Stimulated activated CD8-positive, alpha-beta memory T cell treated with anti-CD3 and anti-CD28 coated beads, Interleukin-4, amount 100 ng/mL, for 1 hour (primary cell): ENCODE measurements at places on chromosomes 4 and X.

GRCh38 chrX:38726612-38727011 is 74.6 kb upstream of the MID1IP1 start:
- no peak for DNase-seq

DNA sequence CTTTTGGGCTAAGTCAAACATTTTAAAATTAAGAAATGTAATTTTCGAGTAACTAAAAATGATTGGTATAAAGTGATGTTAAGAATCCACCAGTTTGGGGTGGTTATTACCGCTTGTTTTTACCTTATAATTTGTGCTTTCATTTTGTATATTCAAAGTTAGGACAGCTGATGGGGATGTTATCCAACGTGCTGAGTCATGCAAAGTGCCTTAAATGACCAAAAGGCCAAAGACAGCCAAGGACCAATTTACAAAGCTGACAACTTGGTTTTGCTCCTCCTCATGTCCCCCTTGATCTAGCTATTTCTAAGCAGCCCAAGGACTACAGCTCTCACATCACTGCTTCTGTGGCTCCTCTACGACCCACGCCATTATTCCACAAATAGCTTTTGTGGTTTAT is 181.4 kb upstream of the PCDH7 start:
- DNase-seq: no peak

DNA sequence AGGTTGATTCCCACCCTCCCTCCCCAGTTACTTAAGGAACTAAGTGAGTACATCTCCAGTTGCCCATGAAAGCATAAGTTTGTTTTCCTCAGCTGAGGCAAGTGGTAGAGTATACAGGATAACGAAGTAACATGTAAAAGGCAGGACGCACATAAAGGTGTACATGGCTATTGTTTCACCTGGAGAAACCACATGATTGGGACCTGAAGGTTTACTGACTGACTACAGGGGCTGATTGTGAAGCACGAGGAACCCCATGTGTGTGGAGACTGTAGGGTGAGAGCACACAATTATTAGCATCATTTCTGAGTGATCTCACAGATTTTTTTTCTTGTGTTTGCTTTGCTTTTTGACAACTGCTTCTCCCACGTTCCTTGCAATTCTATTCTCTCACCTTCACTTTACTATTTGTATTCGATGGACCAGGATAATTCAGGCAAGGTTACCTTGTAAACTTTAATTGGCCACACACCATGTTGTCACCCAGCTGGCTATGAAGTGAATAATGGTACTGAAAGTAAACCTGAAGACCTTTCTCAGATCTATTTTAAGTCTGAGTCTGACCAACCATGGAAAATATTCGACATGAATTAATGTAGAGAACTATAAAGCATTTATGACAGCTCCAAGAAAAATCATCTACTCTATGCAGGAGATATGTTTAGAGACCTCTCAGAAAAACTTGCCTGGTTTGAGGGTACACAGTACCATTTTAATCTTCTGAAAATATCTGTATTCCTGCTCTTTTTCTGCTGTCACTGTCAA is 102.5 kb upstream of the MYOZ2 start:
- DNase-seq: no peak

GRCh38 chrX:41338436-41338835 is 4.5 kb downstream of the DDX3X start:
- DNase-seq: no peak

DNA sequence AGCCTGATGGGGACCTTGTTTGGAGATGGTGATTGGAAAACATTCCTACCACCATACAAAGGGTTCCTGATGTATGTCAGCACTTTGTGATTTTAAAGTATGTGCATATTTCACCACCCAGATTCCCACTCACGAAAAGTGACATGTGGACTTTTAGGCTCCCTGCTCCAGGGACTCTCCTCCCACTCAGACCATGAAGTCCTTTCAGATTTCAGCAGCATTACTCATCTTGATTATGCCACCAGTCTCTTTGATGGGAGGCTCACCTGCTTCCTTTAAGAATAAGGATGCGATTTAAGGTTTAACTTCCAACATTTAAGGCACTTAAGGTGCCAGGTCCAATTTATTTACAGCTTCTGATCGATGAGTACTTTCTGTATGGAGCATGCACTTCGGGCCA is 204.4 kb downstream of the PPARGC1A start:
- no peak for DNase-seq

DNA sequence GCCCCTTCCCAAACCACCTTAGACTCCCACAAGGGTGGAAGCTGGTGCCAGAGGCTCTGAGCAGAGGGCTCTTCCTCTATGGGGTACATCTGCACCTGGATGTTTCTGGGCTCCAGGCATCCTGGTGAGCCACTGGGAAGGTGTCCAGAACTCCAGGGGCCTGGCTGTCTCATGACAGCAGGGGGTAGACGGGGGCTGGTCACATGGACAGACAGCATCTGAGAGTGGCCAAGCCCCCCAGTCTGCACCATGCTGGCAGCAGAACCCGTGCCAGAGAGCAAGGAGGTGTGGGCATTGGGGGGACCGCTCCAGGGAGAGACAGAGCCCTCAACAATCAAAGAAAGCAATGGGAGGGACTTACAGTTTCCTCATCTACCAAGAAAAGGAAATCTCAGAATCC is 39.5 kb downstream of the ZFYVE28 start:
- DNase-seq: no peak

DNA sequence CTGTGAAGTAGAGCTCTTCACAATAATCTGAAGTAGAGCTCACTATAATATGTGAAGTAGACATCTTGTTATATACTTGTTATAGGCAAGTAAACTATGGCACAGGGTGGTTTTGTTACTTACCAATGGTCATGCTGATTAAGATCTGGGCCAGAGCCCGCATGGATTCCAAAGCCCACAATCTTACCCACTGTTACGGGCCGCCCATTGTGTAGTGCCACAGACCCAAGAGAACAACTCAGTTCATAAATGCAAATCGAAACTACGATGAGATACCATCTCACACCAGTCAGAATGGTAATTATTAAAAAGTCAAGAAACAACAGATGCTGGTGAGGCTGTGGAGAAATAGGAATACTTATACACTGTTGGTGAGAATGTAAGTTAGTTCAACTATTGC is 46.9 kb upstream of the CT47C1 start:
- no peak for DNase-seq

- DNase-seq: no peak
Observed at GRCh38 chr4:95548738-95549245, at the start of gene UNC5C. Gene UNC5C, minus strand, starts transcription at chr4:95548973.

- no peak for DNase-seq
Observed at GRCh38 chrX:123489011-123489410, 243.8 kb downstream of the THOC2 start.

- no peak for DNase-seq
Observed at GRCh38 chr4:128869776-128870509, 60.4 kb downstream of the JADE1 start.

DNA sequence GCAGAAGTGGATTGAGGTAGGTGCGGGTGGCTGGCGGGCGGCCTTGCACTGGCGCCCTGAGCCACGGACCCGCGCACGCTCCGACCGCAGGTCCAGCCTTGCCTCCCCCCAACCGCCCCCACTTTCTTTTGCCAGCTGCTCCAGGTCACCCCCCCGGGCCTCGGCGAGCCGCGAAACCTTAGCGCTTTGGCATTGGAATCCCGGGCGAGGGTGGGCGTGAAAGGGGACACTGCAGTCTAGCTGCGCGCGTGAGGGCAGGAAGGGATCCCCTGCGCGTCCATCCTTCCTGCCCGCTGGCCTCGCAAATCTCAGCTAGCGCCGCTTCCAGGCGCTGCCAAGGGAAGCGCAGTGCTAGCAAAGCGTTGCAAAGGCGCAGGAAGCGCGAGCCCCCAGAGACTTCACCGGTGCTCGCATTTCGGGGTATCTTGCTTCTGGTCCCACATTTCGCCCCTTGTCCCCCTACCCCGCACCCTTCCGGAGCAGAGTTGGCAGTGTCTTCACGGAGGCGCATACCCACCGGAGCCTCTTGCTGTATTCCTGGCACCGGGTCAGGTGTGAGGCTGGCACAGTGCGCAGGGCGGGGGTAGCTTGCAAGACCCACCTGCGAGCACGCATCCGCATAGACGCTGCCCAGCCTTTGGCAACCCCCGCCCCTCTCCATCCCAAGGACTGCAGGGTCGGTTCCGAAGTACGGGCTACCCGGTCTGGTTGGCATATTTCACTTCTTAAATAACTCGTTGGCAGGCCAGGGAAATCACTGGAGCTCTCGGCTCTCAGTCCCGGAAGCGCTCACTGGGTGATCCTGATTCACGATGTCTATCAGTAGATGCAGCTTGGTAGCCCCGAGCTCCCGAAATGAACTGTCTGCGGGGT is 104.4 kb downstream of the UCHL1 start:
- DNase-seq: no peak

DNA sequence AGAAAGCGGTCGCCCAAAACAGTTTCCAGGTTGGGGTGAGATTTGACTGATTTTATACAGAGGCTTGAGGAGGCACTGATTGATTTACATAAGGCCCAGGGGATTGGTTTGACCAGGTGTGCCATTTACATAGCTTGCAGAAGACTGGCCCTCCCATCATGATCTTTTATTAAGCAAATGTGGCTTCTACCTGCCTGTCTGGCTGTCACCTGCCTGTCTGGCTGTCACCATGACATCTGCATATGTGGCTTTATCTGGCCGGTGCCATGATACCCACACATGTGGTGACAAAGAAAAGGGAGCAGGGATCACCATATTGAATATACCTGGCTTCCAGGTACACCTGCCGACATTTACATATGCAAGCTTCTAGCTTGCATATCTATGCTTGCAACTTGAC is 17.0 kb upstream of the CDS1 start:
- DNase-seq: no peak

DNA sequence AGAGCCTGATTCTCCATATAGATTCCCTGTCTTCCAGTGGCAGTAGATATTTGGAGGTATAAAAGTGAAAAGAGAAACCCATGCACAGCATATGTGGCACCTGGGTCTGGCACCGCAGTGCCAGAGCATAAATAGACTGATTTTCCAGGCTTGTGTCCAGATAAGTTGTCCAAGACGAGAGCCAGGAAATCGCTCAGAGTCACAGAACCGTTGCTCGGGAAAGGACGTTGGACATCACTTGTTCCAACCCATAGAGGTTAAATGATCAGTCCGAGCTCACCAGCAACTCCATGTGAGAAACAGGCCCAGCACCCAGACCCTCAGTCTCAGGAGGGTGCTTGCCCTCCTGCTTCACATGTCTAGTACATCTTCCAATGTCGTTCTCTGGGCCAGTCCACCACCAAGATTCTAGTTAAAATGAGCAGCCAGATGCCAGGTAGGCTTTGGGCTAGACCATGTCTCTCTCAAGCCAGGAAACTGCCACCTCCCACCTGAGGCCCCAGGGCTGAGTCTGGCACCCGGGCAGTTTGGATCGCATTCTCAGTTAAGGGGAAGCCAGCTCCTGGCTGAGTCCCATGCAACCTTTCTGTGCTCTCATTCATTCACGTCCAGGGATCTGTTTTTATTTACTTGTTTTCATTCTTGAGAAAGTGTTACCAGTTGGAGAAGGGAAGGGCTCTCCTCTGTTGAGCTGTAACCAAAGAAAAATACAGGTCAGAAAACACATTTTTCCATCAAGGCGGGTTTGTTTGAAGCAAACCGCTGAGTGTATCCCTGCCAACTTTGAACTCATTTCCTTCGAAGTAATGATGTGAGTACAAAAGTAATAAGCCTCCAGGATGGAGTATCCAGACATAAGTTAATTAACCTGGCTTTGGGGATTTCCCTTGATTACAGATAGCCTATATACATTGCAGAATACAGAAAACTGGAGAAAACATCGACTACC is 91.7 kb downstream of the PHOX2B start:
- no peak for DNase-seq

DNA sequence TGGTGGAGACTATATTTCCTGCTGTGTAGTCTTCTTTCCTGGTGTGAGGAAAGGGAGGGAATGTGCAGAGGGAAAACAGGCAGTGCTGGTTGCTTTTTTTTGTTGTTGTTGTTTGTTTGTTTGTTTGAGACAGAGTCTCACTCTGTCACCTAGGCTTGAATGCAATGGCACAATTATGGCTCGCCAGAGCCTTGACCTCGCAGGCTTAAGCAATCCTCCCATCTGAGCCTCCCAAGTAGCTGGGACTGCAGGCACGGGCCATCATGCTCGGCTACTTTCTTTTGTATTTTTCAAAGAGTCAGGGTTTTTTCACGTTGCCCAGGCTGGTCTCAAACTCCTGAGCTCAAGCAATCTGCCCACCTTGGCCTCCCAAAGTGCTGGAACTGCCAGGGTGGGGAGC is 82.5 kb downstream of the RELL1 start:
- no peak for DNase-seq

- no peak for DNase-seq
Observed at GRCh38 chrX:6678313-6678712, 143.4 kb upstream of the VCX3A start.

- no peak for DNase-seq
Observed at GRCh38 chr4:165379678-165380064, 863 bp downstream of the CPE start.

- no peak for DNase-seq
Observed at GRCh38 chrX:118507766-118508165, 12.2 kb downstream of the DOCK11 start.

DNA sequence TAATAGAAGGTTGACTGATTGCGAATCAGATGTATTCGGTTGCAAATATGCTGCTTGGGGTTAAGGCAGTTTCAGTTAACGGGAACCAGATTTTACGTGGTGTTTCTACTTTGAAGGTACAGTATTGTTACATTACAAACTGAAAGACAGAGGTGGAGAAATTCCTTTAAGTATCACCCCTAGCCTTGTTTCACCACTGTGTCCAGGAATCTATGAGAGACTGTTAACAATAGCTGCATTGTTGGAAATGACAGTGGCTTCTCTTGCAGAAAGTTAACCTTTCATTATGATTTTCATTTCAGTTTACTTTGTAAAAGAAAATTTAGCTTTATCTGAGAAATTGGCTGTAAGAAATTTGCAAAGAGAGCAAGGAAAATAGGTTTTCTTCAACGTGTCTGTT is 2.6 kb downstream of the CDKL5 start:
- DNase-seq: no peak

GRCh38 chrX:148885203-148885602 is 384.8 kb downstream of the AFF2 start:
- DNase-seq: no peak

- no peak for DNase-seq
Observed at GRCh38 chr4:105234582-105234981, 87.9 kb downstream of the TET2 start.

DNA sequence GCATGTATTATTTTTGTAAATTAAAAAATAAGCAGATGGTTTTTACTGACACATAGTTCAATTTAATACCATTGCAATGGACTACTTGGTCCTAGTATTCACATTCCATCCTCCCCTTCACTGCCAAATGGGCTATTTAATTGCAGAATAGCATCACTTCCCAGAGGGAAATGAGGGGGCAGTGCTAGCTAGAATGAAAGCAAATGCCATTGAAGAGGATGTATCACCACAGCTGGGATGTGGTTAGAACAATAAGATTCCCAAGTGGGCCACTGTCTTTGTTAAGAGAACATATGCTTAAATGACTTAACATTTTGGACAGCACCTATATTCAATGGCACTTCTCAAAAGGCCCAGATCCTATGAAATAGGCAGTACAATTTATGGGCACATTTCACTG is 224.7 kb downstream of the RBMX2 start:
- no peak for DNase-seq

- DNase-seq: no peak
Observed at GRCh38 chr4:8028884-8029568, 89.4 kb upstream of the AFAP1 start.

- no peak for DNase-seq
Observed at GRCh38 chrX:63330681-63331080, 20.5 kb downstream of the SPIN4 start.
